Endodermal cell (in vitro differentiated cells): ENCODE measurements at places on chromosomes 1 and 21.
A peak's percentile ranks its signal among the peaks of the same experiment; 100 is the strongest.

GRCh38 chr1:57091642-57092041 lies 125.8 kb upstream of the C8B start:
- no peak for DNase-seq

- DNase-seq: peak; percentile 52
These were observed 37.0 kb upstream of the PARP1 start for GRCh38 chr1:226444901-226445300.

GRCh38 chr1:8704866-8705506 lies 112.5 kb downstream of the RERE start:
- peak; percentile 66 for DNase-seq

DNA sequence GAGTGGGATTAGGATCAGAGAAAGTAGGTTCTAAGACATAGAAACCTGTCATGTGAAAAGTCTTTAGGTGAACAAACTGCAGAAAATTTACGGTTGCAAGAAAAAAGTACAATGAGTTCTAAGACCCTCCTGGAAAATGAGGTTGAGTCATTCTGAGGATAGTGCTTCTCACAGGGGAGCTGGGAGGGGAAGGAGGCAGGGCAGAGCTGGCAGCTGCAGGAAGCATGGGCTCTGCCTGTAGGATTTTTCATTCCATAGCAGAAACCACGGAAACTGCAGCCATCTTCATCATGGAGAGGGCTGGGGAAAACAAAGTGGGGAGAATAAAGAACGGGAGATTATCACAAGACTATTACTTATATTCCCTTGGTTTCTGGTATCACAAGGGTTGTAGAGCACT lies 25.8 kb upstream of the THEM4 start:
- DNase-seq: no peak

DNA sequence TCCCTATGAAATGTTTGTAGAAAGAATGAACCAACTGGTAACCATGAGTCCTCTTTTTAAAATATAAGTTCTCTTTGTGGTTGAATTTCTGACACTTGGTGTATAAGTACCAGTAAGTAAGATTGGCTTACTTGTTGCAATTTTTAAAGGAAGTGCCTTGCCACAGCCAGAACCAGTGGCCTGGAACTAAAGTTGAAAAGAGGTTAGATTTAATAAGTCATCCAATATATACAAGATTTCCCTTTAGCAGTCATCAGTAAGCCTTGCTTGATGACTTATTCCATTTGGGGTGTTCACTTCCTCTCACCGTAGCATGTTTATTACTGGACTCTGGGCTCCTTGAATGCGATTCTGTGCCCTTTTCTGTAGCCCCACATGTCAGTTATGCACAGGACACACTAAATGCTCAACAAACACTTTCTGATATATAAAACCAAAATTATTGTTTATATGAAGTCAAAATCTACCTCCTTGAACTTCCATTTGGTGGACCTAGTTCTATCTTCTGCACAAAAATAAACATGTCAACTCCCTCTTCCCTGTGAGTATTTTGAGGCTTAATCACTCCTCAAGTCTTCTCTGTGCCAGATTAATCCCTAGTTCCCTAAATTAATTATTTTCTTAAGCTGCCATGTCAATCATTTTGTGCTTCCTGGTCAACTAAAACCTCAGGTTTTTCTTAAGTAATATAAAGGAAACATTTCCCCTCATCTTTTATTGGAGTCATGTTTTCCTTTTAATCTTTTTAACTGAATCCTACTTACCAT lies 218.1 kb downstream of the ST6GALNAC3 start:
- no peak for DNase-seq

- no peak for DNase-seq
These were observed 51.1 kb downstream of the ST6GALNAC3 start for GRCh38 chr1:76125473-76126219.

- DNase-seq: no peak
These were observed 672.8 kb downstream of the LMO4 start for GRCh38 chr1:88001460-88001859.

DNA sequence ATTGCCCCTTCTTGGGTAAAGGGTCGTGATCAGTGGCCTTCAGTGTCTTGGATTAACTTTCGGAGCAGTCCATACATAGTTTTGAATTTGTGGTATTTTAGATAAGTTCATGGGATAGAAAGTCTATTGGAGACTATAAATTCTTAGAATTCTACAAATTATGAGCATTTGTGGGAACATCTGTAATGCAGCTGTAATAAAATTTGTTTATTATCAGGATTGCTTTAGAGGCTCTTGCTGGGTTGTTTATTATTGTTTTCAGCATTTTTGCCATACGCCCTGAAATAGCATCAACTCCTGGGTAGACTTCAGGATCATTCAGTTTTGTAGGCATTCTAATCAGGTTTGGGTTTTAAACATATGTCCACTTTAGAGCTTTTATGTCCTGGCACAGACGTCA lies 16.1 kb downstream of the LAMC1 start:
- no peak for DNase-seq

DNA sequence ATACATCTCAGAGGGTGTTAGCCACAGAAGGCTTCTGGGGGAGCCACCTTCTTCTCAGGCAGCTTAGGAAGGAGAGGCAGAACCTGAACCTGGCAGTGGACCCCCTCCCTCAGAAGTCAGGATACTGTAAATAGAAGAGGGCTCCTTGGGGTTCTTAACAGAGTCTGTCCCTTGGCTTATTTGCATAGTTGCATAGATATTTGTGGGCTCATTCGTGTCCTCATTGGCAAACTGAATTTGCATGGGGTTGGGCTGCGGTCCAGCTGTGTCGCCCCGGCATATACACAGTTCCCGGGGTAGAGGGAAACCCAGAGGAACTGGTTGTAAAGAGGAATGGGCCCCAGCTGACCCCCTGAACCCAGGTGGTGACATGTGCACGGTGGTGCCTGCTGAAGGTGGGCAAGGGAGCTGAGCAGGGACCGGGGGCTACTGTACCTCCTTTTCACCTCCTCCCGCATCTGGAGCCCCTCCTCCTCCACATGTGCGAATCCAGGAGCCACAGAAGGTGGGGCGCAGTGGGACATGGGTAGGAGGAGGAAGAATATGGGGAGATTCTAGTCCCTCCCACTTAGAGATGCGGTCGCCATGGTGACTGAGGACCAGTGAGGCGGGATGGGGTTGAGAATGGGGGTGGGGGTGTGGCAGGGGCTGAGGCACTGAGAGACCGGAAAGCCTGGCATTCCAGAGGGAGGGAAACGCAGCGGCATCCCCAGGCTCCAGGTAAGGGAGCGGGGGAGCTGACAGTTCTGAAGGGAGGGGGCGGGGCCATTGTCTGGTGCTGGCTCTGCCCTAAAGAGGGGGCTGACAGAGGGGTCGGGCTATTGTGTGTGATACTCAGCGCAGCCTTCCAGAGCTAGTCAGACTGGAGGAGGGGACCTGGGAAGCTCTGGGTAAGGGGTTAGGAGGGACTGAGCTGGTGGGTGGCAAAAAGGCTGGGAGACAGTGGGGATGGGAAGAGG lies 3.7 kb upstream of the SEMA4A start:
- peak; percentile 96 for DNase-seq

DNA sequence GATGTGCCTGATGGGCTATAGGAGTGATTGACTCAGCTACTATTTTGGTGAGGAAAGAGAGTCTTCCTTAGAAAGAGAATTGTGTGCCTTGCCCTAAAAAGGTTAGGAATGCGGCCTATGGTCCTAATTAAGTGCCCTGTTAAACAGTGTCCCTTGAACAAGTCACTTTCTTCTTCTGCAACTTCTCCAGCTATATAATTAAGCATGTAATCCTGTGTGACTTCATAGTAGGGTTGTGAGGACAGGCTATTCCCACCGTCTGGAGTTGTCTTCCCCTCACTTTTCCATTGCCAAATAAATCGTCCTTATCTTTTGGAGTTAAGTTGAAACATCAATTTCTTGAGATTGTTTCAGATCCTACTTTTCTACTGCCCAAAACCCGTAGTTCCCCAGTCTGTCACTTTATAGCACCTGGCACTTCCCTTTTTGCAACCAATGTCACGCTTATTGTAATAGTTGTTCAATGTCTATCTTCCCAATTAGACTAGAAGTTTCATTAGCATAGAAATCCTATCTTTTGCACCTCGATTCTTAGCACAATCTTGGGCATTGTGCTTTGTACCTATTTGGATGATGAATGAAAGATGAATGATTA lies 27.6 kb upstream of the SLC16A1 start:
- DNase-seq: no peak

DNA sequence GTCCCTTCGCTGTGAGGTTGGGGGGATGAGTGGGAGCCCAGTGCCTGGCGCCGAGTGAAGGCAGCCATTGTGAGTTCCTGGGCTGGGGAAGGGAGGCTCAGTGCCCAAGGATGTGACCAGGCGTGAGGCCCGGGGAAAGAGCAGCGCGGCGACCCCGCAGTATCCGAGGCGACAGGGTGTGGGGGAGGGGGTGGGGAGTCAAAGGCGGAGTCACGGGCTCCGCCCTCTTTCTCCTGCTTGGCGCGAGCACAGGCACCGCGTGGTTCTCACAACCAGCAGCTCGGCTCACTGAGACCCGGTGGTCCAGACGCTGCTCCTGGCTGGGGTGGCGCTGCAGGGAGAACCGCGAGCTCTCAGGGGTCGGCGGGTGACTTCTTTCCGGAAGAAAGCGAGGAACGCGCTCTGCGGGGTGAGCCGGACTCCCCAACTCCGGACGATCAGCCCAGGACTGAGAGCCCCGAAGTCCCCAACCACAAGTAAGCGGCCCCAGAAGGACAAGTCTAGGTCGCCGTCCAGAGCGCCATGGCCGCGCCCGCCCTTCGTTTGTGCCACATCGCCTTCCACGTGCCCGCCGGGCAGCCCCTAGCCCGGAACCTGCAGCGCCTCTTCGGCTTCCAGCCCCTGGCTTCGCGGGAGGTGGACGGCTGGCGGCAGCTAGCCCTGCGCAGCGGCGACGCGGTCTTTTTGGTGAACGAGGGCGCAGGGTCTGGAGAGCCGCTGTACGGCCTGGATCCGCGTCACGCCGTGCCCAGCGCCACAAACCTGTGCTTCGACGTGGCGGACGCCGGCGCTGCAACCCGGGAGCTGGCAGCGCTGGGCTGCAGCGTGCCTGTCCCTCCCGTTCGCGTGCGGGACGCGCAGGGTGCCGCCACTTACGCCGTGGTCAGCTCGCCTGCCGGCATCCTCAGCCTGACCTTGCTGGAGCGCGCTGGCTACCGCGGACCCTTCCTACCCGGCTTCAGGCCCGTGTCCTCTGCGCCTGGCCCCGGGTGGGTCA lies at the start of gene HPDL:
HPDL (plus strand) TSS at position 269 of the 997 bp plus-strand sequence; CDS start at position 523, 254 bp downstream.
- peak; percentile 97 for DNase-seq

DNA sequence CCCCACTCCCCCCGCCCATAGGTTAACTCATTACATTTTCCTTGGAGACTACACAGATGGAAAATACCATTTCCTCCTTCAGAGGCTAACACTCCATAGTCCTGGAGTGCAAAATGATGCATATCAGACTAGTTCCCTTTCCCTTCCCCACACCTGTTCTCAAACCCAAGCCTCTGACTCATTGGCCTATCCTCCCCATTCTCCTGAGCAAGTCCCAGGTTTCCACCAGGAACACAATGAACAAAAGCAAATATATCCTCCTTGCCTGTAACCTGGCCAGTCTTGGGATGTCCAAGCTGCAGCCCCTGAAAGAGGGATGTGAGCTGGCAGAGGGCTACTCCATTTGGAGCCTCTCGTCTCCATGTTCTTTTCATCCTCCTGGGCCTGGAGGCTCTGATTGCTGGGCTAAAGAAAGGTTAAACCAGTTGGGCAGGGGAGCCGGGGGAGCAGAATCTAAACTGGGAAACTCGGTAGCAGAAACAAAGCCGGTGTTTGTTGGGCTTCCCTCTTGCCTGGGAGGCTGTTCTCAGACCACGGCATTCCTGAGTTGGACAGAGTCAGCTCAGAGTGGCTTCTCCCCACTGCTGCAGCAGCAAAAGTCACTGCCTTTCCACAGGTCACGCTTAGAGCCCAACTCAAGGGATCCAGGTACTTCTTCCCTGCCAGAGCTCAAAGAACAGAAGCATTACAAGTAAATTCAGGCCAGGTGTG lies 13.9 kb downstream of the SSR2 start:
- DNase-seq: no peak

DNA sequence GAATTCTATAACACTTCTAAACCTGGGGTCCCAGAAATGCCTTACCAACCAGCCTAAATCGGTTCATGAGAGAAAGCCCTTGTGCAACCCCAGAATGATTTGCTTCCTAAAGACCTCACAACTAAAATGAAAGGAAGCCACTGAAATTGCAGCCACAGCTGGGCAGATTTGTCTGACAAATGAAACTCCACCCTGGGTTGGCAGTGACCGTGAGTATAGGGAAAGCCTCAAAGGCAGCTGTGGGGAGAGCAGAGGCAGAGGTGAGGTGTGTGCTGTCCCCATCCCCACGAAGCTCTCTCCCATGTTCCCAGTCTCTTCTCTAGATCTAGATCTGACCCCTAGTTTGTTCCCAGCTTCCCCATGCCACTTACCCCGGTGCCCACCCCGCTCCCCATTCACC lies 23.1 kb downstream of the RHBDL2 start:
- no peak for DNase-seq

GRCh38 chr1:211013346-211014240 lies 120.4 kb downstream of the KCNH1 start:
- no peak for DNase-seq
